ENCODE measurements at places on chromosomes 2 and 18.

DNA sequence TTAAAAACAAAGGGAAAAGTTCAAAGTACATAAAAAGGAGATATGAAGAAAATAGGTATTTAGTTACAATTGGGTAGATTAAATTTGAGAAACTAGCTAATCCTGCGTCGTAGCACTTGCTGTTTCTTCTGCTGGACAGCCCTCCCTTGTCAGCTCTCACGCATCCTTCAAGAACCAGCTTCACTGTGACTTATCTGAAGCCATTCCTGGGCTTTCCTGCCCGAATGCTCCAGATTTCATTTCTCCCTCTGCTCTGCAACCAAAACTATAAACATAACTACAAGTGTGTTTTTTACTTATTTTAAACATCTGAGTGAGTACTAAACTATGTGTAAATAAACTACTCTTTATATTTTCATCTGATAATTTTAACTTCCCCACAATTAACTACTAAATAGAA is 149.2 kb downstream of the MTCL1 start:
- no peak for DNase-seq

- no peak for DNase-seq
Observed at GRCh38 chr2:109439390-109439786, 174.4 kb downstream of the SEPTIN10 start.

- DNase-seq = no peak
Observed at GRCh38 chr2:71353248-71353647, 21.7 kb downstream of the ZNF638 start.

DNA sequence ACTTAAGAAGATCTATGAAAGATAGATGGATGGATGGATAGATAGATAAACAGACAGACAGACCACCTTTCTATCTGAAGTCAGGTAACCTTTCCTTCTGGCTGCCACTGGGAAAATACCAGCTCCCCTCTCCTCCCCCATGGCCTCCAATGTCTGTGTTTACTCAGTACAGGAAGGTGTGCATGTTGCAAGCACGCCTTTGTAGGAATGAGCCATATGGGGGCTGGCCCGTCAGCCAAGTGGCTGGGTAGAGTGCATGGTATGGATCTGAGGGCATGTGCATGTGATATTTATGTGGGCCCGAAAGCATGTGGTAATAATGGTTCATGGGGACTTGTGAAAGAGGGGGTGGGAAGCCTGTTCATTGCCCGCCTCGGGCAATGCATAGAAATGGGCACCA is 109.2 kb upstream of the FZD7 start:
- DNase-seq = no peak

GRCh38 chr2:139885921-139886498 is 1105.8 kb upstream of the NXPH2 start:
- DNase-seq = no peak

DNA sequence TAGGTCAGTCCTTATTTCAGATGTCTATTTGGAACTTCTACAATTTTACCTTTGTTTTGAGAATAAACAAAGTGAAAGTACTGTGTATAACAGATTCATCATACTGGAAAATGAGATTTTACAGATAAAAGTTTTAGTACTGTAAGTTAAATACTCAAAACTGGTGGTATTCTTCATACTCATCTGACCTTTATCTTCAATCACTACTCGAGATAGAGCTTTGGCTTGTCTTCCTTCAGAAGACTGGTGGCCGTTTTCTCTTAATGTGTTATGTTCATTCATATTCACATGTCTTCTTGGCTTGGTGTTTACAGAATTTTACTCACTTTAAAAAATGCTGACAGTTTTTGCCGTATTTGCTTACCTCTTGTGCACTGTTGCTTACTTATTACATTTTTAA is 2.1 kb downstream of the SPOPL start:
- DNase-seq = no peak

DNA sequence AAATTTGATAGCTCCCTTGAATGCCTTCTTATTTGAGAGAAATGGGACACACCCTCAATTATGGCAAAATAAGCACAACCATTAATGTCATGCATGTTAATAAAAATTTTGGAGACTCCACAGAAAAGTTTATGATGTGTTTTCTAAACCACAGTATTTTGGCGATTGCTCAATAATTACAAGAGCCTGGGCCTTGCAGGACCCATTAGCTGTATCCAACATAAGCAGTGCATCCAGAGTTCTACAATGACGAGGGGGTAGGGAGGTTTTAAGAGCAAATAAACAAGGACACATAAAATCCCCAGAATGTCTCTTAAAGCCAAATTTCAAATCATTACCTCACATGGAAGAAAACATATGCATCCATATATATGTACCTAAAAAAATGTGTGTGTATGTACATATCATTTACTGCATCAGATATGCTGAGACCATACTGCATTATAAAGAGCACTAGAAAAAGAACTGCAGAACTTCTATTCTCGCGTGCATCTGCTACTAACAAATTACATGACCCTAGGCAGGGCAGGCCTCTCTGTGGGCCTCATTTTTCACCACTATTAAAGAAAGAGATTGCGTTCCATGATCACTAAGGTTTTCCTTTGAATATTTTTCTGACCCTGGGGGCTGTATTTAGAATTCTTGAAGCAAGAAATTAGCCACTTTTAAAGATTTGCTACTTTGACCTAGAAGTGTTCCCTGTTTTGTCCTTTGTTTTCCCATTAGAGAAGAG is 38.0 kb downstream of the CMPK2 start:
- DNase-seq = no peak

DNA sequence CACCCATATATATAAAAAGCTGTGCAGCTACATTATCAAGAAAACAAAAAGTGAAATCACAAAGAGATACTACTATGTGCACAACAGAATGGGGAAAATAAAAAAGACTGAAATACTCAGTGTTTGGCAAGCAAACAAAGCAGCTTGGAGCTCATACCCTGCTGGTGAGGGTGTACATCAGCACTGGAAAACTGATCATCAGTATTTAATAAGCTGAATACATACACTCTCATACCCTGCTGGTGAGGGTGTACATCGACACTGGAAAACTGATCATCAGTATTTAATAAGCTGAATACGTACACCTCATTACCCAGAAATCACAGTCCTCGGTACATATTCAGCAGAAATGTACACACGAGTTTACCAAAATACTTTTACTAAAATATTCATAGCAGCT is 220.8 kb downstream of the SPP2 start:
- DNase-seq = no peak

DNA sequence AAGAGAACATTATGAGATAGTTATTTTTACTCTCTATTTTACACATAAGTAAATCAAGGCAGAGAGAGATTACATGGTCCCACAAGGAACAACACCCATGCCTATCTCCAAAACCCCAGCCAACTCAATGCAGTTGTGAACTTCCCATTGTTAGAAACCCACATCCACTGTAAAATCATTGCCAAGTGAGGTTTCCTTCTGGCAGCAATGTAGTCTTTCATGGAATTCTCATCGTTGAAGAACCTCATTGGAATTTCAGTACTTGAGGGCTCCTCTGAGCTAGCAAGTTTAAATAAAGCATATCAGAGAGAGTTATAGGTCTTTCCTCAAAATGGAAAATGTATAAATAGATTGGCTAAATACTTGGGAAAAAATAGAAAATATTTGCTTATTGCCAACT is 105.2 kb downstream of the RAD51AP2 start:
- no peak for DNase-seq

DNA sequence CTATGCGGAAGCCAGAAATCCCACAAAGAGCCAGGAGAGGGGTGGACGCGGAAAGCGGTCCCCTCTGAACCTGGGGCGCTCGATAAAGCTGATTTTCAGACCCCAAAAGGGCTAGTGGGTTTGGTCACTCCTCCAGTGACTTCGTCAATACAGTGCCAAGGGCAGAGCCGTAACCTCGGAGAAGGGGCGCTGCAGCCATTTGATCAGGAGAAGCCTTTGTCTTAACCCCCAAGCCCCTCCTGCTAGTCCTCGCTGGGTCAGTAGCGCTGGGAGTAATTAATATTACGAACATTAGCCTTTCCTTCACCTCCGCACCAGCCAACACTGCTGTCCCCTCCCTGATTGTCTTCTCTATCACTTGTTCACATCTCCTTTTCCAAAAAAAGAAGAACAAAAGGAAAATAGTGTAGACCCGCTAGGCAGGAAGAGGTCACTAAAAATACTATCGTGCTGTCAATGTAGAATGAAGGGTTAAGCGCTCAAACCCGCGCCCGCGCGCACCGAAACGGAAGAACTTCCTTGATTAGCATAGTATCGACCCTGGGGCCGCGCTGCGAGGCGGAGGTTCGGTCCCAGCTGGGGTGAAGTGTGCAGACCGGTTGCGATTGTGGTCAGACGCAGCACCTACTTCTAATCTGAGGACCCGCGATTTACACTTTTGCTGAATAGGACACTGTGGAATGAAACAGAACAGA is 63.2 kb upstream of the MAPRE2 start:
- peak; percentile 74 for DNase-seq

DNA sequence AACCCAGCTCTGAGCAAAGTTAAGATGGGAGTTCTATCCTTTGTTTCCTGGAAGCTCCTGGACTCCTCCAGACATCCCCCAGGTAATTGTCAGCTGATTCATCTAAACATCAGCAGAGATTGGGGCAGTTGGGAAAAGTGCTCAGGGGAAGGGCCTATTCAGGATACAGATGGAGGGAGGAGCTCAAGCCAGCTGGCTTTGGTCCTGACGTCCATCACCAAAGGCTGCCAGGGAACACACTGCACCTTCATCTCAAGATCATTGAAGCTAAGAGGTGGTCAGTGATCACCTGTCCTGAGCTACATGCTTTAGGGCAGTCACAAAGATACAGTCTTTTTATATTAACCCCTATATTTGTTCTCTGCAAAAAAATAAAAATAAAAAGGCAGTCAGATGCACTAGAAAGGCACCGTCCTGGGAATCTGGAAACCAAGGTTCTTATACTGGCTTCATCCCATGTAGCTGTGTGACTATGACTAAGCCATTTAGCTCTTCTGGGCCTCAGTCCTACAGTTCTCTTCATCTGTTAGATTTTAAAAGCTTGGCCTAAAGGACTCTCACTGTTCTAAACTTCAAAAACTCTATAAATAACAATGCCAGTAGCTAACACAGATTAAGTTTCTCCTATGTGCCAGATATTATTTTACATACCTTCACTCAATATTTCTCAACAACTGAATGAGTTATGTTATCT is 446.5 kb downstream of the BCL11A start:
- DNase-seq = no peak

DNA sequence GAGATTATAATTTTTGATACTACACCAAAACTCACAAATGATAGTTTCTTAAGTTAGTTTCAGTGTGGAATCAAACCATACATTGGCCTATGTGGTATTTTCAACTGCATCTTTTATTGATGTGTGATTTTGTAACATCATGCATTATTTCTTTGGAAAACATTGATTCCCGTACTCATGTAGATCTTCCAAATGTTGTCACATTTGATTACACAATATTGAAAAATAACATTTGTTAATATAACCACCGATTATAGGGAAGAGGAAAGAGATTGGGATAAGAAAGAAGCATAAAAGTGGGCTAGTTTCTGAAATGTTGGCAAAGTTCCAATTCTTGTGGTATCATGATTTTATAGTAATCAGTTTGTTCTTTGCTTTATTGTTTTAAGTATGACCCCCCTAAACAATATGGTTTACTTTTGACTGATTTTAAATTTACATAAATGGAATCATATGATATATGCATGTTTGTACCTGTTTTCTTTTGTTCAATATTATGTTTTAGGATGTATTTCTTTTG is 117.2 kb upstream of the OTX1 start:
- DNase-seq = no peak

DNA sequence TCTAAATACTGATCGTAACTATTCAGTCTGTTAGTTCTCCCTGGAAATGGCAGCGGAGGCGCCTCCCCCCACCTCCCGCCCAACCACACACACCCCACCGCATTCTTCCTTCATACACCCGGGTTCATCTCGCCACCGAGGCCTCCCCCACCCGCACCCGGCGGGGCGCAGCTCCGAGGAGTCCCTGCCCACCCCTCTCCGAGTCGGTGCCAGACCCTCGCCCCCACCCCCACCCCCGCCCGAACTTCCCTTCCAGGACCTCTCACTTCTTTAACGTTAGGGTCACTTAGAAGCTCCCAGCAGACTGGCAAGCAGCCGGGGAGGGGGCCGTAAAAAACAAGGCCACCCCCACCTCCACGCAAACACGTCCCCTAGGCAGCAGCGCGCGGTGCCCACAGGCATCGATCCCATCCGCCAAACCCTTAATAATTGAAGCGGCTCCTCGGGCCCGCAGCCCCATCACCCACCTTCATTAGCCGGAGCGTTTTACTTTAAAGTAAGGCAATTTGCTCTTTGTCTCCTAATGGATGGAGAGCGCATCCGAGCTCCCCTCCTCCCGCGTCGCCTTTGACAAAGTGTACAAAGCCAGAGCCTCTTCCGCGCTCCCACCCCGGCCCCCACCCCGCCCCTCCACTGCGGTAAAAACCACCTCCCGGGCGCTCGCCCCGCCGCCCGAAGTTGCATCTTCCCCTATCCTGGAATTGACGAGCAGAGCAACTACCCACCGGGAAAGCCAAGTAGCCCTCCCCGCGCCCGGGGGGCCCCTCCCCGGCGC is 624 bp downstream of the ZNF516 start:
- peak; percentile 41 for DNase-seq

DNA sequence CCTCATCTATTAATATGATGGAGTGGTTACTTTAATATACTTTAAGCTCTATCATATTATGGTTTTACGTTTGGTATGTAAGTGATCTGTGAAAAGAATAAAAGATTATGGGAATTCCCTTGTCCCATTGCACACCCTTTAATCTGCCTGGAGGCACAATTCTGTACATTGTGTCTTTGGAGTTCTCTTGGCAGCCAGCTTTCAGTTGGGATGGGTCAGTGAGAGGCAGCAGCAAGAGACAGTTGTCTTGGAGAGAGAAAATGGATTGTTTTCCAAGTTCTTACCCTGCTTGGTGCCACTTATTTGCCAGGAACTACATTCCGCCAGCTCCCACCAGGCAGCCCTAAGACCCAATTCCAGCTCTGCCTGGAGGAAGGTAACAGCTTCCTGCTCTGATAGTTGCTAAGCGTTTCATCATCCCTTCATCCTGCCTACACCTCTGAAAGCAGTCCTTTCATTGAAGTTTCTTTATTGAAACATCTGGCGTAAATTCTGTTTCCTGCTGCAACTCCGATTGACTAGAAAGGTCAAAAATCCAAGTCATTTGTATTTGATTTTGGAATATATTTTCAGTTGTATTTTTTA is 365.2 kb downstream of the AKAIN1 start:
- DNase-seq = no peak

DNA sequence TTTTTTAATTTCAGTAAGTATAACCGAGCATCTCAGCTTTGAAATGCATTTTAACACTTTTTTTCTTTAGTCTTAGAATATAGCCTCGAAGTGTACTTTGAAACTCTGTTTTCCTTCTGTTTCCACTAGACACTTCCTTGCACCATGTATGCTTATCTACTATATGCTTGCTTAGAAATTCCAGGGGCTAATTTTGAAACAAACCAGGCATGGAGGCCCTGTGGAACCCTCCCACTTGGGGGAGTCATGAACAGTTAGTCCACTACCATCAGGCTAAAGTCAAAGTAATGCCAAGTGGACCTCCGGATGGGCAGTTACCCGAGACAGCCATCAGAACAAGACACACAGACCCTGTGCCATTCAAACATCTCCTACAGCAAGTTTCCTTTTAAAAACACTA is 120.3 kb downstream of the LCLAT1 start:
- DNase-seq = no peak

GRCh38 chr2:236956641-236957040 is 129.0 kb upstream of the COPS8 start:
- no peak for DNase-seq

Data from activated T-cell treated with anti-CD3 and anti-CD28 coated beads, Interleukin-2, amount 50 U/mL, for 24 hours (primary cell).